Activated naive CD4-positive, alpha-beta T cell treated with Interleukin-2 at 50 U/mL for 16 hours (primary cell): ENCODE measurements at places on chromosomes 5 and 9.
A peak's percentile ranks its signal among the peaks of the same experiment; 100 is the strongest.

- no peak for DNase-seq
Measured at GRCh38 chr9:19759066-19759465, 29.8 kb downstream of the SLC24A2 start.

DNA sequence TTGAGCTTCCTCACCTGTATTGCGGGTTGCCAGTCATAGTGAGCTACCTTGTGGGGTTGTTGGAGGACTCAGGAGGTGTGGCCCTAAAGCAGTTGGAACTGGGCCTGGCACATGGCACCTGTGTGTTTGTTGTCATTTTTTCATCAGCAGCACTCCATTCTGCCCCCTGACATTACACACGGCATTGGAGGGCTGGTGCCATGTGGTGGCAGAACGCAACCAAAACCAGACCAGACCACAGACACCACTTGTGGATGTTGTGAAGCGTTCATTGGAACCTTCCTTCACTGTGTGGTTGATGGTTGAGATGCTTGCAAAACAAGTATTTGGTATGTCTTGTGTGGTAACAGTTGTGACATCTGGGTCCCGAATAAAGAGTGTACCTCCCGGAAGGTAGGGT, 113.2 kb upstream of the ERCC6L2 start:
- DNase-seq, result no peak

GRCh38 chr5:33105521-33105941, 335.2 kb upstream of the TARS1 start:
- no peak for DNase-seq

GRCh38 chr5:143644727-143645126, 167.2 kb upstream of the HMHB1 start:
- no peak for DNase-seq

GRCh38 chr9:114321759-114322158, 1.1 kb upstream of the ORM1 start:
- DNase-seq, result peak; percentile 39

DNA sequence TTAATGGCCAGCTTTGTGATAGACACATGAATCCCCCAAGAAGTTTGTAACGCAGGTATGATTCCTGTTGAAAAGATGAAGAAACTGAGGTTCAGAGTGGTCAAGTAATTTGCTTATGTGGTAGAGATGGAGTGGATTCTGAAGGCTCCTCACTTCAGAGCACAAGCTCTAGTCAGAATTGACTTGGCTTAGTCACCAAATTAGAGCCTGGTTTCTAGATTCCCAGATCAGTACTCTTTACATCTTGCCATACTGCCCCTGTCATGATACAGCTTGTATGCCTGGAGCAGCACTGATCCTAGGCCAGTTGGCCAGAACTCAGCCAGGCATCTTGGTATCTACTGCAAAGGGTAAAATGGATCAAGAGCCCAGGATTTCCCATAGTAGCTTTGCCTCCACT, 284.4 kb upstream of the RFX3 start:
- no peak for DNase-seq

- peak; percentile 36 for DNase-seq
Measured at GRCh38 chr5:79236362-79236969, 535 bp downstream of the JMY start.

- DNase-seq, result no peak
Measured at GRCh38 chr5:80957031-80957761, 3.0 kb upstream of the RASGRF2 start.

DNA sequence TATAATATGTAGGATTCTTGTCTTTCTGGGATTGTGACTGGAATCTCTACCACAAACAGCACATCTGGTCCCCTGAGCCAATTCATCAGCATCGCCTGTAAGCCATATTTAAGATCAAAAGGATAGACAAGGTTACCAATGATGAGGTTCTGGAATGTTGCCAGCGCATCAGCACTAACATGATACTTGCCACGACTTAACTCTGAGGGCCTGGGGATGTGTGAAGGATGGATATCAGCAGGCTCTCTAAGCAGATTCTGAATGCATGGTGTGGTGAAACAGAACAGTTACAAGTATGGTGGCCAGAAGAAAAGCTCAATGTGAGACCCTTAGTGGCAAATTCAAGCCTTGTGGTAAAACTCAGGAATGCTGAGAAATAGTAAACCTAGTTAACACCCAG, 143.0 kb downstream of the XRCC4 start:
- no peak for DNase-seq

DNA sequence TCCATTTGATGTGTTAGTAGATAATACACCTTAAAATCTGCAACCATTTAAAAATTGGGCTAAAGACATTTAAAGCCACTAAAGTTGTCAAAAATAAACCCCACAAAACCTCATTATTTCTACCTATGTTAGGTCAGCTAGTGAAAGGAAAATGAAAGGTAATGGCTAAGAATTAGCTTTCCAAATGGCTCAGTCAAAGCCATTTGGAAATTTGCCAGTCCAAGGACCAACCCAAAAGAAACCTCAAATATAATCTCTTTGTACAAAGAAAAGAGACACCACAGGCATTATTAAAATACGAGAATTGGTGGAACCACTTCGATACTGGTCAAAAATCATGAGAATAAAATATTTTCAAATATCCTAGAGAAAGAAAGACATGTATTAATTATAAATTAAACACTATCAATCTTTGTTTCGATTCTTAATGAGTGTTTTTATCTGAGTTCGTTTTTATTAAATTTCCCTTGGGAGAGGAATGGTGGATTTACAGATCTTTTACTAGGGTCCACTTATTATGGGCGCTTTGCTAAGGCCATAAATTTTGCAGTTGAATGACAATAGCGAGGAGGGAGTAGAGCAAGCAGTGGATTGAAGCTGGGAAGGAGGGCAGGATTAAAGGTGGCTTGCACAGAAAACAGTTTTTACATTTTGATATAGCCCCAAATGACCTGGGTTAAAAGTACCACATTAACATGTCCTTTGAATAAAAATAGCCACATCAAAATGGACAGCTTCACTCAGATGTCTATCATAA, 116.8 kb upstream of the SHB start:
- no peak for DNase-seq

DNA sequence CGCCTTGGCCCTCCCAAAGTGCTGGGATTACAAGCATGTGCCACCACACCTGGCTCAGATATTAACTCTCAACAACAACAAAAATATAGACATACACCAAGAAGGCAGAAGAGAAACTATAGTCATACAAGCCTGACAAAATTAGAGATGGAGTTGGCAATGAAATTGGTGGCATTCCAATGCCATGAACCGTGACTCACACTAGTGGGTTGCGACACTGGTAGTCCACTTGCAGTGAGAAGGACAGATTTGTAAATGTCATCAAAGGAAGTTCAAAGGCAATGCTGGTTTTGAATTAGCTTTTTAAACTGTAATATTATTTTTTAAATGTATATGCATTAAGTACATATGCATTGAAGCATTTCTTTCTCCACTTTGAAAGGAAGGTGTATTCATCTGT, 8.5 kb upstream of the DNAJC25 start:
- no peak for DNase-seq

DNA sequence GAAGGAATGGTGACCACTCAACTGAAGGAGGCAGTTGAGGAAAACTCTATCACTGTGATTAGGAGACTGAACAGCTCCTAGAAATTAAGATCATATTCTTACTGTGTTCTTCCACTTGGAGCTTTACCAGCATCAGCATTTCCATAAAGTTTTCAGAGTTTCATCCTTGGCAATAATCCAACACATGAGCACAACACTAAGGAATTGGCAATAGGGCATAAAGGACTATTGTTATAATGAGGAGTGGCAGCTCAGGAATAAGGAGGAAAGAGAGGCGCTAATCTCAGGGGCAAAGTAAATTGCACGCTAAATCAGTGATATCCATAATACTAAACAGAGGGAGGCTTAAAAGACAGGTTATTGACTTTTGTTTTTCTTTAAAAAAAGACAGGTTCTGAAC, 338.9 kb downstream of the EFNA5 start:
- DNase-seq, result no peak

DNA sequence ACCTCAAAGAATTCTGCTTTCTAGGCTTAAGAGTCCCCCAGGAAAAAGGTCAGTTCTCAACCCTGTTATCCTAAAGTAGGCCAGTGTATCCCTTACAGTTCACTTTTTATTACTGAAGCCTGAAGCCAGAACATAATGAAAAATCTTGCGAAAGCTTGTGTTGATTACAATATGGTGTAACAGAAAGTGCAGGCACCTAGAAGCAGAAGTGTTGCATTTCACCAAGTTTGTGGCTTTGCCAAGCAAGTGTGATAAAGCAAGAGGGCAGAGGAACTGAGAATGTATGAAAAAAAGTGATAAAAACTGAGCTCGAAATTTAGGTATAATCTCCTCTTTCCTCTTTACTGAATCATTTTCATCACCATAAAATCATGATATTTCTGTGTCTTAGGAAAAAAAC, 26.2 kb downstream of the AGTPBP1 start:
- DNase-seq, result no peak

DNA sequence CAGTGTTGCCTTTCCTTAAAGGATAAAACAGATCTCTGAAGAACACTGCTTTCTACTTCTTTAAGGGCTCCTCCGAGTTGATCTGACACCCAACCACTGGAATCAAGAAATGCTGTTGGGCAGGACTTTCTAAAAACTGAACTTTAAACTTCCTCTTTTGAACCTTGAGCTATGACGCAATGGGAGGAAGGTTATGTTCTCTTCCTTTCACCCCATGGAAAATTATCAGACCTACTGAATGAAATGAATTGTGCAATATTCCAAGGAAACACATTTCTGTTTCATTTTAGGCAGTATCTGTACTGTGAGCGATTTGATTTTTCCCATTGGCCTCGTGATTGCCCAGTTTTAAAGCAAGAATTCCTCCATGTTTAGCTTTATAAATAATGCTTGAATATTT, 206.0 kb upstream of the PRR16 start:
- no peak for DNase-seq

DNA sequence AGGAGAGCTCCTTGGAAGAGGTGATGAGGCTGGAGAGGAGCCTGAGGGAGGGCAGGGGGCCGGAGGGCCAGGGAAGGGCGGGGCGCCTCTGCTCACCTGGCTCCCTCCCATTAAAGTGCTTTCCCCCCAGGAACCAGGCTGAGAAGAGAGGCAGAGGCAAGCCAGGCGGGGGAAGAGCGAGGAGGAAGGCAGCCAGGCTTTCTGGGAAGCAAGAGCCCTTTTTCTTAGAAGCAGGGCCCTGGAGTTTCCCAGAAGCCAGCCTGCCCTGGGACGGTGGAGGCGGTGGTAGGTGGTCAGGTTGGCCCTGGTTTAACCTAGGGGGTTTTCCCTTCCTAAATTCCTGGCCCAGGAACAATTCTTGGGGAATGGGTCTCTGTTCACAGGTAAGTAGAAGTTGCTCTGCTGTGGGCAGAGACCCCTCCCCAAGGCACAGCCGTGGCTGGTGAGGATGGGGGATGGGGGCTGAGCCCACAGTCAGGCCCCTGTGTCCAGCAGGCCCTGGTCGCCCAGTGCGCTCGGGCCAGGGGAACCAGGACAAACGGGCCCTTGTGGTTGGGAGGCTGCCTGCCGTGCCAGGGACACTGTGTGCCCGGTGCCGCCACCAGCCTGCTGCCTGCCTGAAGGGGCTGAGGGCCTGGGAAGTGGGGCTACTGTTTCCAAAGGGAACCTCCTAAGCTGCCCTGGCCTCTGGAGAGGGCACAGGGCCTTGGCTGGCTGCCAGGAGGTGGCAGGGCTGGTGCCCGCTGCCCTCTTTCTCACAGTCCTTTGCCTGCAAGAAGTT, 16.6 kb upstream of the RALGDS start:
- DNase-seq, result peak; percentile 45

DNA sequence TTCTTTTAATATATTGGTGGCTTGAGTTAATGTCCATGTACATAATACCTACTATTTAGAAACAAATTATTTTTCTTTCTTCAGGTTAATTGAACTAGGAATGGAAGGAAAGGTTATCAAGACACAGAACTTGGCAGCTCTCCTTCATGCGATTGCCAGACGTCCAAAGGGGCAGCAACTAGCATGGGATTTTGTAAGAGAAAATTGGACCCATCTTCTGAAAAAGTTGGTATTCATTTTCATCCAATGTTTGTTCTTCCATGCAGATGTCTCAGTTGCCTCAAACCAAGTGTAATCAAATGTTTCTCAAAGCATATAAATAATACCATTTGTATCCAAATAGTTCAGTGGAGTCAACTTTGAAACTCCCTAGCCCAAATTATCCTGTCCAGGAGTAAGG, 22.6 kb upstream of the LNPEP start:
- DNase-seq, result no peak

- DNase-seq, result no peak
Measured at GRCh38 chr5:15703901-15704300, 203.9 kb downstream of the FBXL7 start.

GRCh38 chr5:87183896-87184295, 83.8 kb upstream of the RASA1 start:
- DNase-seq, result no peak

- no peak for DNase-seq
Measured at GRCh38 chr5:142845402-142845921, 75.3 kb downstream of the ARHGAP26 start.

DNA sequence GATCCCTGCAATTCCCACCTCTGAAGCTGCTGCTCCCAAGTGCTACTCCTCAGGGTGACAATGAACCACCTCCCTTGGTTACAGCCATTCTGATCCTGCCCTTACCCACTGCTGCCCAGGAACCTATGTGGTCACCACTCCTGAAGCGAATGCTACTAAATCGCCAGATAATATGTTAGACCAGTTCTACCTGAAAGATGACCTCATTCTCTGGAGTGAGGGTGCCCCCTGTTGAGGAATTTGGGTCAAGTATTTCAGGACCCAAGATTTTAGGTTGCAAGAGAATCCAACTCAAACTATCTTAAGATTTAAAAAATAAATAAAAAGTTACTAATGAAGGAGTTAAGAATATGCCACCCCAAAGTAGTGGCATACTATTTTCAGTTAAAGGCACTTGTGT, 5.8 kb upstream of the SNAPC3 start:
- DNase-seq, result peak; percentile 39

GRCh38 chr5:126023994-126024441, 399.2 kb upstream of the GRAMD2B start:
- DNase-seq, result no peak

GRCh38 chr5:58760222-58760621, 177.3 kb downstream of the RAB3C start:
- no peak for DNase-seq

GRCh38 chr9:92600462-92601261, 64.9 kb upstream of the ECM2 start:
- no peak for DNase-seq

GRCh38 chr5:177537389-177538361, 16.7 kb downstream of the FAM193B start:
- no peak for DNase-seq

DNA sequence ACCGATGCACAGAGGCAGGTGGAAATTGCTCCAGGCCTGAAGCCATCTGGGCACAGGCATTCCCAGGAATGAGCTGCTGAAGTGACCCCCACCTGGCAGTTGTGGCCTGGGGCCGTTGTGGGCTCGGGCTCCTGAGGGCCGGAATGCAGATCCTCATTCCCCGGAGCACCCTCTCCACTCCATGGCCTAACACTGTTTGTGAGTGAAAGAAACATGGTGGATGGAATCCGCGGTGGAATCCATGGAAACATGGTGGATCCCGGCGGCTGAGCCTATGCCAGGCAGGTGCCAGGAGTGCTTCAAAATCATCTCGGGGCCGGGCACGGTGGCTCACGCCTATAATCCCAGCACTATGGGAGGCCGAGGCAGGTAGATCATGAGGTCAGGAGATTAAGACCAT, 3.6 kb upstream of the SARDH start:
- no peak for DNase-seq
